Sciatic nerve (tissue), 2 donors: ENCODE measurements at places on chromosomes 5 and 9.

GRCh38 chr9:94178927-94179326 lies 80.2 kb upstream of the ZNF169 start:
- no peak for DNase-seq

GRCh38 chr9:98429613-98430012 lies 174.2 kb upstream of the TBC1D2 start:
- DNase-seq = no peak

GRCh38 chr9:132175431-132175830 lies 13.6 kb downstream of the NTNG2 start:
- no peak for DNase-seq

GRCh38 chr5:168646335-168646734 lies 67.2 kb upstream of the PANK3 start:
- DNase-seq = no peak

DNA sequence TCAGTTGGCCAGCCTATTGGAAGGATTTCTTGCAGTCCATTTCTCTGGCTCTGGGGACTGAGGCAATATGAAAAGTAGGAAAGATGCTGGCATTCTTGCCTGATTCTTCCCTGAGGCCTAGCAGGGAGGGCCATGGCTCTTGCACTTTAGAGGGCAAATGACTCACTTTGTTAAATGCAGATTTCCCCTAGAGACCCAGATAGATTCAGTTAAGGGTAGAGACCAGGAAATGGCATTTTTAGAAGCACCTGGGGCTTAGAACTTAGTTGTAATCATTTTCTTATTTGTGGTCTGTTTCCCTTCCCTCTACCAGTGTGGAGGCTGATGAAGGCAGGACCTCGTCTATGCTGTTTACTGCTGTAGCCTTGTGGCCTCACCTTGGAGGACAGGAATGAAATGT lies 112.8 kb upstream of the NR3C1 start:
- no peak for DNase-seq
